ENCODE measurements at places on chromosomes 3 and 15.

DNA sequence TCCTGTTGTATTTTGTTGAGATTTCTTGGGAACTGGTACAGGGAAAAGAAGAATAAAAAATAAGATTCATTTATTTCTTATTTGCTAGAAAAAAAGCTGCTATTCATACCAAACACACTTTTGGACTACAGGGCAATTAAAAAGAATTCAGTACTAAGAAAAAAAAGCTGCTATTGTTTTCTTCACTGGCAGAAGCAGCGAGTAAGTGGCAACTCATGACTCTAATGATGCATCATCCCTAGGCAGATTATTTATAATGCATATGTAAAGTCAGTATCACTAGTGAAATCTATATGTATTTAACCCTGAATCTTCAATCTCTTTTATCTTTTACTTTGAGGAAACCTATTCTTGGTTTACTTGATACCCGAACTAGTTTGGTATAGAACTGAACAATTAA lies 15.2 kb downstream of the PFN2 start:
- DNase-seq, result no peak

- DNase-seq, result no peak
Measured at GRCh38 chr3:8938021-8938420, 25.3 kb downstream of the RAD18 start.

GRCh38 chr3:81289676-81290075 lies 471.8 kb downstream of the GBE1 start:
- DNase-seq, result no peak

- DNase-seq, result no peak
Measured at GRCh38 chr15:22958487-22959280, 21.5 kb downstream of the CYFIP1 start.

- no peak for DNase-seq
Measured at GRCh38 chr3:129558772-129559564, 16.0 kb downstream of the H1-8 start.

All from stimulated activated CD4-positive, alpha-beta T cell treated with anti-CD3 and anti-CD28 coated beads, Interleukin-2, amount 100 ng/mL, for 24 hours (primary cell).